ENCODE measurements at places on chromosomes 16 and 17.

GRCh38 chr16:12084436-12084835 is 107.9 kb downstream of the SNX29 start:
- DNase-seq: peak; percentile 74

GRCh38 chr17:20200016-20200795 is 191.0 kb downstream of the SPECC1 start:
- no peak for DNase-seq

DNA sequence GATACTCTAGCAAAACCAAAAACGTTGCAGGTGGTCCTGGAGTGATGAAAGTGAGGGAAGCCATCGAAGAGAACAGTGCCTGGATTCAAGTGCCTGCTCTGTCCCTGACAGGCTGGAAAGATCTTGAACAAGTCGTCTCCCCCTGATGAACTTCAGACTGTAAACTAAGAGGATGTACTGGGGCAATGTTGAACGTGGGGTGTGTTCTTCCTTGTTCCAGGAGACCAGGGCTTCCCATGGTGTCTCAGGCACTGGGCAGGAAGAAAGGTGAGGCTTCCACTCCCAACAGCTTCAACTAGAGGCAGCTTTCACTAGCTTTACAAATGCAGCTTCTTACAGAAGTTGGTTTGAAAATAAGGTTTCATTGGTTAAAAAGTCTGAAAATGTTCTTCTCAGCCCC is 21.4 kb upstream of the NF1 start:
- DNase-seq: no peak

DNA sequence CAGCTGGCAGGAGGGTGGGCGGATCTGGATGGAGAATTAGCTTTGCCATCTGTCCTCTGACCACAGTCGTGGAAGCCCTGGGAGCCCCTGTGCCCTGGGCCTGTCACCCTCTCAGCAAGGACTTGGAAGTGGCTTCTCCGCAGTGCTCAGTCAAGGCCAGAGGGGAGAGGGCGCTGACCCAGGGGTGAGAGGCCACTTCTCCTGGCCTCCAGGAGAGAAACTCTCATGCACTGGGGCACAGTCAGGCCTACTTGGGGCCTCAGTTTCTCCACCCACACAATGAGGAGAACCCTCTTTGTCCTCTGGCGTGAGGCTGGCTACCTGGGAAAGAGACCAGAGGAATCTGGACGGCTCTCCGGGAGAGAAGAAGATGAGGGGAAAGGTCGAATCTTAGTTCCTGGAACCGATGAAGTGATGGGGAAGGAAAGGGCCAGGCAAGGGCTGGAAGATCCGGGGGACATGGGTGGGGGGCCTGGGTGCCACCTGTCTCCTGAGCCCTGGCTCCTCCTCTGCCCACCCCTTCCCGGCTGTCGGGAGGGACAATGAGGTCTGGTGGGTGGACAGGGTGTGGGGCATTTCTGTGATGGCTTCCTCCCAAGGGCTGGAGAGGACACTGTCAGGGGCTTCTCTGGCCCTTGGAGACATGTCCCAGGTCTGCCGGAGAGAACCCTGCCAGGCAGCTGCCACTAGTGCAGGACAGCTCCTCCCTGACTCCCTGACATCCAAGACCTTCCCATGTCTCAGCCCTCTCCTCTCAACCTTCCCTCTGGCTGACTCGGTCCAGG is 9.0 kb upstream of the ARHGAP27 start:
- no peak for DNase-seq

- peak; percentile 91 for DNase-seq
These were observed 77.0 kb downstream of the MRC2 start for GRCh38 chr17:62704381-62704971.

DNA sequence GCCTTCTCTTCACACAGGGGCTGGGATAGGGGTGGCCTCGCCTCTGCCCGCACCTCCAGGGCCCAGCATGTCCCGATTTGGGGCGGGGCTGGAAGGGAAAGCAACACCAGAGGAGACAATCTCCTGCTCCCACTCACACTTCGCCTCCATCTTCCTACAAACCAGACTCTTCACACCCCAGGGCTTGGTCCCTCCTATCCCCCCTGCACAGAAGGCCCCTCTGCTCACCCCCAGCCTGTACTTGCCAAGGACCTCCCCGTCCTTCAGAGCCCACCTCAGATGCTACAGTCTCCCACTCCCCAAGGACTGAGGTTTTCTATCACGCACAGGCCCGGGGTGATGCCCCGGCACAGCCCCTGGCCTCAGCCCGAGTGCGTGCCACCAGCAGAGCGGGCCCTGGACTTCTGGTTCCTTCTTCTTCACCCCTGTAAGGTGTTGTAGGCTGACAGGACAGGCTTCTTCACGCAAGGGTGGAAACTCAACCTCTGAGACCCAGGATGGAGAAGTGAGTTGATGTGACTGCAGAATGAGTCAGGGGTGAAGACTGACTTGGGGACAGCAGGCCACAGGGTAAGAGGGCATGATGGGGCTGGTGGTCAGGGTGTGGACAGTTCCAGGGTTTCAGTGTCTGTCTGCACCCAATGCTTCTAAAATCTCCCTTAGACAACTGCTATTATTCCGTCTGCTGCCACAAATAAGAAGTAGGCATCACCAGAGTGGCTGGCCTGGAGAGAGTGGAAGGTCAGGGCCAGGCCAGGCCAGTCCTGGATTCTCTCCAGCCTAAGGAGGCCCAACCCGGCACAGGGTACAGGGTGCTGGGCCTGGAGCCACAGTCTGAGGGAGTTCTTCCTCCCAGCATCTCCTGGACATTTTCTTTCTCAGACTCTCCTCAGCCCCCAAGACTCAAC is 2.5 kb downstream of the ITGAE start:
- DNase-seq: peak; percentile 83

- no peak for DNase-seq
These were observed 3.9 kb downstream of the DPEP2 start for GRCh38 chr16:67995423-67995822.

Measured in mesenteric fat pad (tissue), 1 donor.